Astrocyte of the spinal cord (primary cell): ENCODE measurements at places on chromosomes 5 and 9.

GRCh38 chr9:100206899-100207298 is 107.9 kb downstream of the INVS start:
- peak; percentile 25 for DNase-seq

DNA sequence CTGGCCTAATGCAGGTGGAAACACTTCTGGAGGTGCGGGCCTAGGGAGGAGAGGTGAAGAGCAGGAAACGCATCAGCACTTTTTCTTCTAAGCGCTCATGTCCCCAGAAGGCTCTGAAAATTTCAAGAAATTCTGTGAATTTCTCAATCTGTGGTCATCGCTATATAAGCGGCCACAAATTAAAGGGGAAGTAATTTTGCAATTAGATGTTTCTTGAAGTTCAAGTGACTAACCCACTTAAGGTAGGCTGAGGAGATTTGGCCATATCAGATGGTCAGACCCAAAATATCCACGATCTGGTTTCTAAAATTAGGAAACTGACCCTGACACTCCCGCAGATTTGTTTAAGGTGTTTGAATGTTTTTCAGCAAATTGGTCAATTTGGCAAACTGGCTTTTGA is 16.6 kb upstream of the HMGCR start:
- peak; percentile 14 for DNase-seq

- DNase-seq = no peak
Measured at GRCh38 chr5:115796656-115797055, 19.8 kb downstream of the CDO1 start.

- DNase-seq = no peak
Measured at GRCh38 chr5:179874136-179874535, 15.5 kb upstream of the MRNIP start.

DNA sequence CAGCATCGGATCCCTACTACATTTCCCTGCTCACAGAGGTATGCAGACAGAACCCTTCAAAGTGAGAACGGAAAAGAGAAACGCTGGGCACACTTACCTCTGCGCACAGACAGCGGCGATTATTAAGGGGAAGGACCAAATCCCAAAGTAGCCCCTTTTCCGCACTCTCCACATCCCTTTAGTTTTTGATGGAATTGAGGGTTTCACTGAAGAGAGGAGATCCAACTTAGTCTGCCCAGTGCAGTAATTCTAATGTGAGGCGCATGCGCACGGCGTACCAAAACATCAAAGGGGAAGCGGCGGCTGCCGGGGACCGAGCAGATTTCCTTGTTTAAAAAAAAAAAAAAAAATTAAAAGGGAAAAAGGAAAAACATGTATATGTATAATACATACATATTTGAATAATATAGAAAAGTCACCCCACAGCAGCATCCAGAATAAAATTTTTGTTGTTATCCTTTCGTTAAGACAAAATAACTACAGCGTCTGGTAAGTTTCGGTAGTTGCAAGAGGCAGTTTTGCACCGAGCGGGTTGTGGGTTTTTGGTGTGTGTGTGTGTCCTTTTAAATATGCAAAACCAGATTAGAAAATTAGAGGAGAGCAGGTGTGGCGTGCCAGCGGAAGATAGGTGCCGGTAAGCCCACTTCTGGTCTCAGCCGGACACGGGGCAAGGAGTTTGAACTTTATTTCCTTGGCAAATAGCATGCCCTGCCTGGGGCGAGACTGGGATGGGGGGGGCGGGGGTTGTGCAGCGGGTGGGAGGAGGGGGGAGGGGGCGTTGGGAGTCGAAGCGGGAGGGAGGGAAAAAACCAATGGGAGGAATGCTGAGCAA is at the start of gene GABRB2:
GABRB2 (minus strand) TSS at position 256 of the 832 bp plus-strand sequence; CDS start at position 174, 82 bp downstream.
- DNase-seq = peak; percentile 60

- peak; percentile 71 for DNase-seq
Measured at GRCh38 chr9:73683862-73684591, 532.4 kb downstream of the ANXA1 start.

DNA sequence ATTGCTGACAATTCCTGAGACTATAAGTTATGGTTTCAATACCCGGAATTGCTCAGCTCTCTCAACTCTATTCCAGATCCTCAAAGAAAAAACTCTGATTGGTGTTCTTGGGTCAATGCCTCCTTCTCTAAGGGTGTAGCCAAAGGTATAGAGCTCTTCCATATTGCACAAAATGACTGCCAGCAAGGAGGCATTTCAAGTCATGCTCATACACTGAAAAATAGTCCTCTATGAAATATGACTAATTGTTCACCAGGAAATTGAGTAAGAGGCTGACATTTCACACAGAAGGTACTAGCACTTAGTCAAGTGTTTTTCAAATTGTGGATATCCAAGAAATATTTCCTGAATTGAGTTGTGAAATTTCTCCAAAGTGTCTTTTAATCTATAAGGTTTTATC is 111.1 kb upstream of the KLF9 start:
- DNase-seq = no peak

- DNase-seq = peak; percentile 32
Measured at GRCh38 chr5:64746446-64746845, 22.0 kb downstream of the SREK1IP1 start.

DNA sequence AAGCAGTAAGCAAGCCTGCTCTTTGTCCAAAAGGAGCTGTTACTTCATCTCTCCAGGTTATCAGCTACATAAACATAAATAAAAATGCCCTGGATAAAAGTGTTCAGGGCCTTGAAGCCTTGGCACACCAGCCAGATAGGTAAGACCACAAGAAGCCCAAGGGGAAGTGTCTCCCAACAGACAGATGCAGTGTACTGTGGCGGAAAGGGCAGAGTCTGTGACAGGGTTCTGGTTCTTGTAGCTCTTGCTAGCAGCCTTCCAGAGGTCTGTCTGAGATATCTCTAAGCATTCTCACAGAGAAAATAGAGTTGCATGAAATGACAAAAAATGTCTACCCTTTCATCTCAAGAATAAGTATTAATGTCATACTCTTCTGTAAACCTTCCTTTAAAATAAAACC is 30.1 kb downstream of the ISOC1 start:
- no peak for DNase-seq

GRCh38 chr9:134326724-134327601 is 708 bp downstream of the RXRA start:
- DNase-seq = peak; percentile 48

DNA sequence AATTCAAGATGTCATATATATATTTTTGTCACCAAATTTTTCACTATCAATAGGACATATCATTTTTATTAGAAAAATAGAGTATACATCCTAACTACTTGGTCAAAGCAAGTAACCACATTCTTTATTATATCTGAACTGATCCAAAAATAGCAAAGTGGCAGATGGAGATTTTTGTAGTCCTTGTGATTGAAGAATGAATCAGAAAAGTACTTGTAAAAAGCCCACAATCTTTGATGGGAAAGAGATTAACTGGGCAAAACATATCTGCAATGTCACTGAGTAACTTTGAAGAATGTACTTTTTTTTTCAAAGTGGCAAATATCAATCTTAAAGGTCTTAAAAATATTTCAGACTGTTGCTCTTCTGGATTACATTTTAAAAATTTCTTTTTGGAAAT is 1040.6 kb upstream of the SEMA6A start:
- DNase-seq = no peak

DNA sequence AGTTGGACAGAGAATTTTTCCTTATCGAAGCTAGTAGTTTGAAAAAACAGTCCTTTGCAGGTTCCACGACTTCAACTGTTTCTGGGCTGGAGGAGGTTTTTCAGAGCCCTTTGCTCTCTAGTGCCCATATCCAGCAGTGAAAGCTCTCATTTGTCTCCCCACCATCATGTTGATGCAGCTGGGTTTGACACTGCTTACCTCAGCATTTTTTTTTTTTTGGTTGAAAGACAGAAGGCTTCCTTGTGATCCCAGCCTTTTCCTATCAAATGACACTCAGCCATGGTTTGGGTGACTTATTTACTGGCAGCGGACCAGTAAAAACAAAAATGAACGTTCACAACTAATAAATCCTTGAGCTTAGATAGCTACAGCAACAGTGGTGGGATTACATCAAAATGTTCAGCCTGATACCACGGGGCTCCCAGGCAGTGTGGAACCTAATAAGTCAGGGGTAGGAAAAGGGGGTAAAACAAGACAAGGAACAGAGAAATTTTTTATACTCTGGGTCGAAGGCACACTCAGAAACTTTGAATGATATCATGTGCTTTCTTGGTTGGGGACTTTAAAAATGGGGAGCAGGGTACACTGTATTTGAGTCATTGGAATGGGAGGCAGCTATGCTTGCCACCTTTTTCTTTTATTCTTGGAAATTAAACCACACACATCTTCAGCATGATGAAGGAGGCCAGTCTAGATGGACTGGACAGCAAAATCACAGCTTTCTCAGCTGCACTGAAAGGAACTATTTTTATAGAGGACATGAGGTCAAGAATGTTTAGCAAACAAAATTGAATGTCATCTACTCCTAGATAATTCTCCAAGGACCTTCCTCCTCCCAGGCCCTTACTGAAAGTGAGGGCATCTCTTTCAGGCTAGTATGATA is 308.9 kb upstream of the MPDZ start:
- DNase-seq = peak; percentile 43

DNA sequence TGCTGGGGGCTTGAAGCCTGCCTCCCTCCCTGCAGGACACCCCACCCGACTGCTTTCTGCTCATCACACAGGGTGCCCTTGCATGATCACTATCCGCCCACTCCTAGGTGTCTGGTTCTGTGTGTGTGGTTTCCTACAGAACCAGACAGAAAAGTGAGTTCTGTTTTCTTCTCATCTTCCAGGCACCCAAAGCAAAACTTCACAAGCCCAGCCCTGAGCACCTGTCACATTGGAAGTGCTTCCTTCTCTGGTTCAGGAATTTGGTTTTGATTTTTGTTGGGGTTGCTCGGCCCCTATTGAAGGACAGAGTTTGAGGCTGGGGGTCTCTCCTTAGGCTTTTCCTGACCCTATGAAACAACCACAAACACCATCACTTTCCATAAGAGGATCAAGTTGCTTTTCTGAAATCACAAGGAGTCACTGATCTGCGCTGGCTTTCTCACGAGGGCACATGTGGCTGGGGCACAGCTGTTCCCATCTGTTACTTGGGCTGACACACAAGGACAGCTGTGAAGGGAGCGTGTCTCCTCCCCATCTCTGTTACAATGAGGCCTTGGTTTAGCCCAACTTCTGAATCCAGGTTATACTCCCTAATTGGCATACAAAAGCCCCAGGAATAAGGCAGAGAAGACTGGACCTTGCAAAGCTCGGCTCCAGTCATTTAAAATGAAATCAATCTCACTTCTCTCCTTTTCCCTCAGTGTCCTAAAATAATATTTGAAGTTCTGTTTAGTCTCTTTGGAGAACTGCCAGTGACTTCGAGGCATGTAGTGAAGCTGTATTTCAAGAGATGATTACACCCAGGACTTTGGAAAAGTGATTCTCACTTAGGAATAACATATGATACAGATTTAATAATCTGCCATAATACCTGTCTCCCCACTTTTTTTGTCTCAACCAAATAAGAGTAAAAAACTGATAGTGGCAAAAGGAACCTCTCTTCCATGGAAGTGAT is 213.1 kb upstream of the GAS1 start:
- DNase-seq = peak; percentile 40

- DNase-seq = no peak
Measured at GRCh38 chr5:140565780-140566095, 1.1 kb downstream of the SLC35A4 start.
